Cardiac ventricle fibroblast (primary cell): ENCODE measurements at places on chromosomes 13 and 19. TPM values are rescaled to one million over a fixed set of nuclear protein-coding genes. Genes with fewer than 3 reads are reported as not detected.

The SLC10A2 gene
- not detected in 2 replicates for total RNA-seq

The TCF3 gene
- 64.4 and 66.6 TPM in 2 replicates for total RNA-seq

The ZNF66 gene
- total RNA-seq = 0.12 and 0.83 TPM in 2 replicates

The NCR1 gene
- not detected in 2 replicates for total RNA-seq

The SHANK1 gene
- 1.1 and 4.7 TPM in 2 replicates for total RNA-seq

The SWSAP1 gene
- total RNA-seq = 1.2 and 1.6 TPM in 2 replicates

The ZNF90 gene
- total RNA-seq = 0.15 and 0.44 TPM in 2 replicates

The ZNF226 gene
- 14.2 and 21.7 TPM in 2 replicates for total RNA-seq
